ENCODE measurements at places on chromosomes 1 and 21.
A peak's percentile ranks its signal among the peaks of the same experiment; 100 is the strongest.

DNA sequence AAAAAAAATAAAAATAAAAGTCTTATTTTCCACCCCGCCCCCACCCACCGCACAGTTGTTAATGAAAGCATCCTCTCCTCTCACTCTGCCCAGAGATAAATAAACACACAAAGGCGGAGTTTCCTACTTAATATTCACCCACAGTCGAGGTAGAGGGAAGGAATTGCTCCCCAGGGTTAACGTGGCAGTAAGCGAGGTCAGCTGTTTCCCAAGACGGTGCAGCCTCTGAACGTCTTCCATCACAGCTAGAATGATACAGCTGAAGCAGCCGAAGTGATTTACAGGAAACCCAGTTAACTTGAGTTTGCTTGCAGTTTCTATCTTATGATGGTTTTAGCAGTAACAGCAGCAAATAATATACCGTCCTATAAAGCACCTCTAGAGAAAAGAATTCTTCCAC, 283.9 kb downstream of the PBX1 start:
- peaks cover 43% of the 10 kb centered on the region for H3K36me3 ChIP-seq
- H3K4me3 ChIP-seq = no peak overlapping the region
- DNase-seq = no peak
- H3K27ac ChIP-seq = peak overlapping the region; percentile 91
- H3K27me3 ChIP-seq = no peaks in the 10 kb centered on the region

DNA sequence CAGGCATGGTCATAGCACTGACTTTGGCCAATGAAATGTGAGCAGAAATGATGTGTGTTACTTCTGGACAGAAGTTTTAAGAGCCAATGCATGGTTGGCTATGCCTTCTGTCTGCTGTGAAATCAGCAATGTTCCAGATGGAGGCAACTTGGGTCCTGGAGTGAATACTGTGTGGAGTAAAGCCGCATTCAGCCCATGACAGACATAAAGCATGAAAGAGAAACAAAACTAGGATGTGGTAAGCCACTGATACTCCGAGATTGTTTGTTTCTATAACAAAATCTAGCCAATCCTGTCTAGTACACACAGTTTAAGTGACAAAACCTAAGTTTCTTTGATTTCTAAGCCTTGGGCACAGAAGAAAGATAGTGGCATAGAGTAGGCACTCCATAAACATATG, 47.1 kb upstream of the ARHGAP29 start:
- H3K4me1 ChIP-seq = peaks cover 24% of the 10 kb centered on the region
- H3K27me3 ChIP-seq = peaks cover under 1% of the 10 kb centered on the region
- H3K27ac ChIP-seq = no peak overlapping the region
- DNase-seq = no peak

DNA sequence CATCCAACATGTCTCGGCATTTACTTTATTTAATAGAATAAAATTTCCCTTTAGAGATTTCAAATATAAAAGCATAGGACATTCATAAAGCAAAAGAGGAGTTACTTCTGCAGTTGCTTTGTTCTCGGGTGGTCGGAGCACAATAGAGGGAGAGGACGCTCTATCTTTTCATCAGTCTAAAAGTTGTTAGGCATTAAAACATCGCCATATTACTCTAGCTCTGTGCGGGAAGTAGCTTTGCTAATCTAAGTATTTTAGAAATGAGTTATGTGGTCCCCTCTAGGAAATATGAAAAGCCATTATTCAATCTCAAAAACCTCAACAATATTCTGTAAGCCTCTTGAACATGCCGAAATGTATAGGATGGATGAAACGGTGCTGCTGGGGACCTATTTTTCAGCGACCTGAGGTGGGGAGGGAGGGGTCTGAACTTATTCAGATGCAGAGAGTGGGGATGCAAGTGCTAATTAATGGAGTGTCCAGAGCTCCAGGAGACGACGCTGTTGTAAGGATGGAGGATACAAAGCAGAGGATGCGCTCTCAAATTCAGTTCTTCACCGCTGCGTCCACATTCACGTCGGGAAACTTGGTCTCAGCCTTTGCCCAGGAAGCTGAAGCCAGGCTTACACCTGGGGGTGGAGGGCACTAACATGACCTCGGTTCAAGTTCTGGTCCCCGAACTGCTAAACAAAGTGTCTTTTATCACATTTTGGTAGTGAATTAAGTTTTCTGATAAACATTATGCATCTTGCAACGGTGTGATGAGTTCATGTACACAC, 6.3 kb downstream of the CDKN2C start:
- H3K36me3 ChIP-seq = no peaks in the 10 kb centered on the region
- no peak overlapping the region for H3K4me3 ChIP-seq
- H3K4me1 ChIP-seq = peaks cover 6% of the 10 kb centered on the region
- no peak for DNase-seq
- peaks cover 88% of the 10 kb centered on the region for H3K27me3 ChIP-seq

GRCh38 chr1:39170731-39171667, 33.5 kb upstream of the MACF1 start:
- no peak for DNase-seq
- no peak overlapping the region for H3K4me3 ChIP-seq
- H3K27ac ChIP-seq = peak overlapping the region; percentile 19
- no peaks in the 10 kb centered on the region for H3K27me3 ChIP-seq

- H3K4me1 ChIP-seq = peaks cover 15% of the 10 kb centered on the region
- no peak overlapping the region for H3K27ac ChIP-seq
- DNase-seq = no peak
These were observed 239.8 kb downstream of the TRABD2B start for GRCh38 chr1:47757226-47757975.

- H3K36me3 ChIP-seq = peaks cover 5% of the 10 kb centered on the region
- DNase-seq = no peak
- H3K27me3 ChIP-seq = no peaks in the 10 kb centered on the region
- peaks cover 42% of the 10 kb centered on the region for H3K4me1 ChIP-seq
- H3K4me3 ChIP-seq = no peak overlapping the region
- peak overlapping the region; percentile 83 for H3K27ac ChIP-seq
These were observed 77.7 kb downstream of the KIRREL1 start for GRCh38 chr1:158071138-158071537.

DNA sequence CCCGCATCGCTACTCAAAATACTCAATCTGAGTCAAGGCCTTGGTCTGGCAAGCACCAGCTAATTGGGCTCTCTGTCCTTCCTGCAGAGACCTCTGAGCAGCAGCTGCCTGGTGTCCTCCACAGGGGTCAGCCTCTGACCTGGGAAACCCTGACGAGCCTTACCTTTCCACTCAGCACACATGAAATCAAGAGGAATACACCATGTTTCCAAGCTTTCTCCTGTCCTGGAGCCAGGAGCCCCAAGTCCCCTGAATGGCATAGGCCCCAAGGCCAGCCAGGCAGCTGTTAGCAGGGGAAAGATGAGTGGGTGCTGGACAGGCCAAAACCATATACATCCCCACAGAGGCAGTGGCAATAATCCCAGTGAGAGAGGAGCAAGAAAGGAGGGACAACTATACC, 27.2 kb upstream of the TSPEAR start:
- peaks cover 8% of the 10 kb centered on the region for H3K4me1 ChIP-seq
- peaks cover 16% of the 10 kb centered on the region for H3K27me3 ChIP-seq
- DNase-seq = no peak
- H3K4me3 ChIP-seq = no peak overlapping the region
- no peaks in the 10 kb centered on the region for H3K36me3 ChIP-seq

DNA sequence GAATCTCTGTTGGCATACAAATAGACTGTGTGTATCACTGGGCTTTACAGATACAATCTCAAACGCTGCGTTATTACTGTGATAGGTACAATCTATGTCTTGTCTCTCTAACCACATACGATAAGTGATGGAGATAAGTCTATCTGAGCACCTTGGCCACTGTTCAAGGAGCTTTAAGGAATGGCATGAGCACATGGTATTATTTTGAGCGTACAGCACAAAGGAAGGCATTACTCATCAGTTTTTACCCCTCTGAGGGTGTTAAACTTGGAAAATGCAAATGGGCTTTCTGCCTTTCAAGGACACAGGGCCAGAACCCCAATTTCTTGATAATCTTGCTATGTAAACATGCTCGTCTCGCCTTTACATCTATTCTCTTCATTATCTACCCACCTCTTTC, 11.6 kb upstream of the SIPA1L2 start:
- no peaks in the 10 kb centered on the region for H3K36me3 ChIP-seq
- H3K27ac ChIP-seq = no peak overlapping the region
- no peak for DNase-seq

- DNase-seq = no peak
- H3K27me3 ChIP-seq = no peaks in the 10 kb centered on the region
- no peaks in the 10 kb centered on the region for H3K4me1 ChIP-seq
- no peak overlapping the region for H3K27ac ChIP-seq
- H3K36me3 ChIP-seq = peaks cover 45% of the 10 kb centered on the region
These were observed 20.6 kb downstream of the ABCB10 start for GRCh38 chr1:229537894-229538293.

DNA sequence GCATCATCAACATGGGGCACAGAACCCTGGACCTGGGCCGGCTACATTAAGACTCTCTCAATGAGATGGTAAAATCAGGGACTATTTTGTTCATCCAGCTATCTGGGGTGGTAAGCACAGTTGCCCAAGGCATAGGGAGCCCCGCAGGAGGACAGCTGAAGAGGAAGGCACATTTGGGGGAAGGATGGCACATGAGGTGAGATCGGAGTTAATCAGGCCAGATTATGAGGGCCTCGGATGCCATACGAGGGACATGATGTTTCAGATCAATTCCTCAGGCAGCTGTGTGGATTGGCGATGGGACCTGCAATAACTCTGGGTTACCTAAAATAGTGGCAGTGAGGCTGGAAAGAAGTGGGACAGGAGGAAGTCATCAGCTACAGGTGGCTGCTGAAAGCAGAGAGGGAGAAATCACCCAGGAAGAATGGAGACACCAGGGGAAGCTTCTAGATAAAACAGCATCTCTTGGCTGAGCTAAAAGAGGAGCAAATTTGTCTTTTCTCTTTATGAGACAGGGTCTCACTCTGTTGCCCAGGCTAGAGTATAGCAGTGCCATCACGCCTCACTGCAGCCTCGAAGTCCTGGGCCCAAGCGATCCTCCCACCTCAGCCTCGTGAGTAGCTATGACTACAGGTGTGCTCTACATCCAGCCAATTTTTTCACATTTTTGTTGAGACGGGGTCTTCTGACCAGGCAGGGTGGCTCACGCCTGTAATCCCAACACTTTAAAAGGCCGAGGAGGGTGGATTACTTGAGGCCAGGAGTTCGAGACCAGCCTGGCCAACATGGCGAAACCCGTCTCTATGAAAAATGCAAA, 21.1 kb downstream of the TOMM20 start:
- no peak overlapping the region for H3K27ac ChIP-seq
- H3K36me3 ChIP-seq = peaks cover 33% of the 10 kb centered on the region
- H3K4me1 ChIP-seq = peaks cover 19% of the 10 kb centered on the region
- H3K4me3 ChIP-seq = no peak overlapping the region
- DNase-seq = no peak

DNA sequence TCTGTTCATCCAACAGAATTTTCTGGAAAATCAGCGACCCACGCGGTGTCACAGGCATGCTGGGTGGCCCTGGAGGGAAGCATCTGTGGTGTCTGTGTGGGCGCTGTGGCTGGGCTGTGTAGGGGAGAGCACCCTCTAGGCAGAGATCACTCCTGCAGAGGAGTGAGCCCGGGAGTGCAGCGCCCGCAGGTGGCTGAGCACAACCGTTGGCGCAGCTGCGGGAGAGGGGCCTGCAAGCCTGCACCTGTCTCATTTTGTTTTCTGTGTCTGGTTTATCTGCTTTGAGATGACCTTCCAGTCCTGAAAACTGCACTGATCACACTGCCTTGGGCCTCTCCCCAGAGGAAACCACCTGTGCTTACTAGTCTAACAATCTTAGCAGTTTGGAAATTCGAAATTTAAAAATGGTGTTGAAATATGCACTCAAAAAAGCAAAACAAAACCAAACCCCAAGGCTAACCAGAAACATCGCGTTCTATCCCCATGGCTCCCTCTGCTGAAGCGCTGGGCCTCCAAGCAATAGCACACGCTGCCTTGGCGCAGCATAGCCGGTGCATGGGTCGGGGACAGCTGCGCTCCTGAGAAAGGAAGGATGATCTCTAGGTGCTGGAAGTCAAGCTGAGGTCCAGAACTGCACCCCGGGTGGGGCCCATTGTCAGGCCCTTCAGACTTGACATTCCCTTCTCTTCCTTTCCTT, 4.8 kb downstream of the FAM3B start:
- H3K27ac ChIP-seq = no peak overlapping the region
- no peaks in the 10 kb centered on the region for H3K36me3 ChIP-seq
- no peak for DNase-seq
- H3K27me3 ChIP-seq = peaks cover 25% of the 10 kb centered on the region
- peaks cover 3% of the 10 kb centered on the region for H3K4me1 ChIP-seq

DNA sequence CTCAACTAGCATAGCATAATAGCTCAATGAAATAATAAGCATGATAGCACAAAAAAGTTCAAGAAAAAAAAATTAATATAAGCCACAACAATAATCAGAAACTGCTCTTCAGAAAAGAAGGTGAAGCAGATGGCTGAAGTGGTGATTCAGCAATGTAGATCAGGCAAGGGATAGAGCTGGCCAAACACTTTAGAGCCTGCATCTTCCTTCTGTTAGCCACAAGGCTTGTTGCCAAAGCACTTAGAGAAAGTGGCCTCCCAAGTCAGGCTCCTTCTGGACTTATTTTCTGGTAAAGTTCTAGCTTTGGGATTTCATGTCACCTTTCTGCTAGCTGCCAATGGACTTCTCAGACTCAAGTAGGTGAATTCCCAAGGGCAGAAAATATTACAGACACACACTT, 60.3 kb upstream of the C1orf87 start:
- H3K4me1 ChIP-seq = peaks cover 7% of the 10 kb centered on the region
- no peak overlapping the region for H3K4me3 ChIP-seq
- peaks cover 37% of the 10 kb centered on the region for H3K27me3 ChIP-seq
- H3K27ac ChIP-seq = no peak overlapping the region
- no peak for DNase-seq
- H3K36me3 ChIP-seq = no peaks in the 10 kb centered on the region

- H3K4me3 ChIP-seq = no peak overlapping the region
- H3K4me1 ChIP-seq = peaks cover 21% of the 10 kb centered on the region
- H3K27ac ChIP-seq = no peak overlapping the region
- peaks cover 64% of the 10 kb centered on the region for H3K27me3 ChIP-seq
These were observed 123.3 kb downstream of the KCNN3 start for GRCh38 chr1:154746622-154747299.

DNA sequence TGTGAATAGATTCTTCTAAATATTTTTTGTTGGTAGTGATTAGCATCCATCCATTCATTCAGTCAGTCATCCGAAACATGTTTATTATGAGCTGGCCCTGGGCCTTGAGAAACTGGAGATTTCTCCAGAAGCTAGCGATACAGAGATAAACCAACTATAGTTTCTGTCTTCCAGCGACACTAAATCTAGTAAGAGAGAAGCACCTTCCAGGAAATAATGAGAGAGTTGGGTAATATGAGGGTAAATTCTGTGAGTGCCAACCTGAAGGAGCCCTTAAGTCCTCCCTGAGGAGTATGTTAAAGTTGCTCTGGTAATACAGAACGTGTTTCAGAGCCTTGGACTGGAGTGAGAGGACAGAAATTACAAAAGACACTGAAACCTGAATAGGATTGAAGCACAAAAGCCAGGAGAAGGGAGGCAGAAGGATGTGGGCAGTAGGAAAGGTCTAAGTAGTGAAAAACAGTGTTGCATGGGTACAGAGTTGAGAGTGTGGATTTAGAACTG, 59.8 kb downstream of the RBM11 start:
- peaks cover 2% of the 10 kb centered on the region for H3K4me1 ChIP-seq
- H3K27ac ChIP-seq = no peak overlapping the region
- no peaks in the 10 kb centered on the region for H3K36me3 ChIP-seq
- H3K27me3 ChIP-seq = peaks cover 9% of the 10 kb centered on the region
